Stimulated activated CD4-positive, alpha-beta T cell treated with anti-CD3 and anti-CD28 coated beads, Interleukin-1b, Interleukin-23, amount 100 ng/mL, for 24 hours (primary cell): ENCODE measurements at places on chromosomes 2 and 18.

GRCh38 chr2:218798767-218799504 is 17.0 kb downstream of the CYP27A1 start:
- no peak for DNase-seq

GRCh38 chr2:20525041-20526035 is 78.5 kb downstream of the RHOB start:
- DNase-seq = no peak

- DNase-seq = no peak
Measured at GRCh38 chr18:79857082-79857671, 59.4 kb downstream of the KCNG2 start.

GRCh38 chr2:205261516-205262020 is 420.7 kb upstream of the NRP2 start:
- DNase-seq = no peak

DNA sequence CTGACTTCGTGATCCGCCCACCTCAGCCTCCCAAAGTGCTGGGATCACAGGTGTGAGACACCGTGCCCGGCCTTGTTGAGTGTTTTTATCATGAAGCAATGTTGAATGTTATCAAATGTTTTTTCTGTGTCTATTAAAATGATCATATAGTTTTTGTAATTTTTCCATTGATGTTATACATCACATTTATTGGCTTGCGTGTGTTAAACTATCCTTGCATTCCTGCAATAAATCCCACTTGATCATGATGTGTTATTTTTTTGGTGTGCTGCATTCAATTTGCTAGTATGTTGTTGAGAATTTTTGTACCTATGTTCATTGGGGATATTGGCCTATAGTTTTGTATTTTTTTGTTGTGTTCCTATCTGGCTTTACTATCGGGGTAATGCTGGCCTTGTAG is 113.1 kb upstream of the PARD3B start:
- no peak for DNase-seq

DNA sequence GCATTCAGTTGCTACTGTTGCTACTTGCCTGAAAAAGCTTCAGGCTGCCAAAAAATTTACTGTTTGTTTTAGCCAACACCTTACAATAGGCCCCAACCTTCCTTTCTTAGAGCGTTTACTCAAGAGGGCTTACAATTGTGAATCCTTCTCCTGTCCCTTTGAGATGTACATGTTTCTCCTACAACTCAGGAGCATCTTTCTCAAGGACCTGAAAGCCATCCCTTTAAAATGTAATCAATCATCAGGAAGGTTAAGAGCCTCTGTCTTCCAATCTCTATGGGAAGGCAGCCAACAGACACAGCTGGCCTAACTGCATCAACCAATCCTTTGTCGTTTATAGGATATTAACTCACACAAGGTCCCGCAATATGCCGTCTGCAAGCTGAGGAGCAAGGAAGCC is 3.4 kb upstream of the IER3IP1 start:
- DNase-seq = no peak

DNA sequence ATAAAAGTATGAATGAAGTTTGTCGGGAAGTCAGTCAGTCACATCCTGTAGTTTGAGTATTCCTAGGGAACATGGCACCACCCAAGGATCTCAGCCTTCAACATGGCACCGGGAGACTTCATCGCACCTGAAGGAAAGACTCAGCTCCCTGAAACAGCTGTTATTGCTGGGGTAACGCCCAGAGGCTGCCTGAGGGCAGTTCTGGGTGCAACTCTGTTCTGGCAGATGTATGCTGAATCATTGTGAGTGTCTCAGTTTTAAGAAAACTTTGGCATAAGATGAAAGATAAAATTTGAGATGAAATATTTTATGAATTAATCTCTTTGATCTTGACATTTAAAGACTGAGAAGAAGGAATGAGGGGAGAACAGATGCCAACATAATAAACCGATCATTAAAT is 49.9 kb upstream of the SERPINB2 start:
- DNase-seq = no peak

GRCh38 chr18:55086906-55087305 is 127.6 kb upstream of the CCDC68 start:
- no peak for DNase-seq
